Aorta (tissue), 5 donors: ENCODE measurements at places on chromosomes 7 and 10. TPM values are rescaled to one million over a fixed set of nuclear protein-coding genes. Genes with fewer than 3 reads are reported as not detected.

Gene ZNF804B
- not detected for total RNA-seq

DNA sequence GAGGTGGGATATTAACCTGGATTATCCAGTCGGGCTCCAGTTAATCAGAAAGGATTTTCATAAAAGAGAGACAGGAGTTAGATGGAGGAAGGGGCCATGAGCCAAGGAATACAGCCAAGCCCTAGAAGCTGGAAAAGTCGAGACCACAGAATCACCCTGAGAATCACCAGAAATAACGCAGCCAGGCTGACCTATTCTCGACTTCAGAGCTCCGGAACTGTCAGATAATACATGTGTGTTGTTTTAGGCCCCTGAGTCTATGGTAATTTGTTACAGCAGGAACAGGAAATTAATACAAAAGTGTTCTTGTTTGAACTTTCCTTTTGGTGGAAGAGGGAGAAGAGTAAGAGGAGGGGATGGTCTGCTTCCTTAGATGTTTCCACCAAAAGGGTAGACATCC, 208.1 kb downstream of the JCAD start:
- no peaks in the 10 kb centered on the region for H3K27me3 ChIP-seq
- no peaks in the 10 kb centered on the region for H3K36me3 ChIP-seq
- H3K4me3 ChIP-seq: no peak overlapping the region
- H3K27ac ChIP-seq: no peak overlapping the region
- DNase-seq: no peak

Gene ANKRD61
- not detected for total RNA-seq

DNA sequence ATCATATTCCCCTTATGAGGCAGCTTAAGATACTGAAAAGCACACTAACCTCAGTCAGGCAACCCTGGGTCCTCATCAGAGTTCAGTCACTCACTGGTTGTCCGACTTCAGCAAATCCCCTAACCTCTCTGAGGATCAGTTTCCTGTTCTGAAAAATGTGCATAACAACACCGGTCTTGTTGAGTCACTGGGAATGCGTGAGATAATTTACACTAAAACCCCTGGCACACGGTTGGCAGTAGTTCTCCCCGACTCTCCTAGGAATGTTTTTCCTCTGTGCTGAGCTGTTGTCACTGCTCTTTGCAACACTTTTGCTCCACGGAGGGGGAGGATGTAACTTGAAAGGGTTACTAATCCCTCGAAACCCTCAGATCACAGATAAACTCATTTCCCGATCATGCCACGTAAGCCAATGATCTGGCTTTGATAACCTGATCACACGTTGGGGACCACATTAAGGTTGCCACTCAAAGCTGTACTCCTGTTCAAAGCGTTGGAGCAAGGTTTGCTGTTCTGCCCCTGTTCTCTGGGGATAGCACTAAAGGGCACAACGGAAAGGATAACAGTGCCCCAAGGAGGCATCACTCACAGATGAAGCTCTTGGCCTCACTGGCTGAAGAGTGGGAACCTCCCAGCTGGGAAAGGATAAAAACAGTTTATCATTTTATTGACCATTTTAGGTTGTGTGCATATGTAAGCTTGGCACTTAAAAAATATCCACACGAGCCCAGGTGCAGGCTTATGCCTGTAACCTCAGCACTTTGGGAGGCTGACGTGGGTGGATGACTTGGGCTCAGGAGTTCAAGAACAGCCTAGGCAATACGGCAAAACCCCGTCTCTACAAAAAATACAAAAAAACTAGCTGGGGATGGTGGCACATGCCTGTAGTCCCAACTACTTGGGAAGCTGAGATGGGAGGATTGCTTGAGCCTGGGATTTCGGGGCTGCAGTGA, 5.0 kb upstream of the RBM17 start:
- no peak overlapping the region for H3K27ac ChIP-seq
- no peaks in the 10 kb centered on the region for H3K4me1 ChIP-seq
- no peak for DNase-seq
- H3K36me3 ChIP-seq: no peaks in the 10 kb centered on the region

DNA sequence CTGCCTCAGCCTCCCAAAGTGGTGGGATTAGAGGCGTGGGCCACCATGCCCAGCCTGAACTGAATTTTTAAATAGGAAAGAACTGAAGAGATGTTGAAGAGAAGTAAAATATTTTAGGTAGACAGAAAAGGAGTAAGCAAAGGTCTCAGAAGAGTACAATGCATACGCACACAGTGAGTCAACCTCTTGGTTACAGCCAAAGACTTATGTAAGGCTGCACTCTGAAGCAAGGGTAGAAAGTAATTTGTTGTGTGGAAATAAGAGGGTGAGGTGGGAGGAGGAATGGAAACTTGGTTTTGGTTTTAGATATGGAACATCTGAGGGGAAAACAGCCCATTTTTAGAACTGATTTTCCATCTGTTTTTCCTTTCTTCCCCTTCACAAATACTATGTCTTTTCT, 17.6 kb downstream of the KRIT1 start:
- H3K36me3 ChIP-seq: no peaks in the 10 kb centered on the region
- H3K4me3 ChIP-seq: no peak overlapping the region

Gene LYZL2
- not detected for total RNA-seq

DNA sequence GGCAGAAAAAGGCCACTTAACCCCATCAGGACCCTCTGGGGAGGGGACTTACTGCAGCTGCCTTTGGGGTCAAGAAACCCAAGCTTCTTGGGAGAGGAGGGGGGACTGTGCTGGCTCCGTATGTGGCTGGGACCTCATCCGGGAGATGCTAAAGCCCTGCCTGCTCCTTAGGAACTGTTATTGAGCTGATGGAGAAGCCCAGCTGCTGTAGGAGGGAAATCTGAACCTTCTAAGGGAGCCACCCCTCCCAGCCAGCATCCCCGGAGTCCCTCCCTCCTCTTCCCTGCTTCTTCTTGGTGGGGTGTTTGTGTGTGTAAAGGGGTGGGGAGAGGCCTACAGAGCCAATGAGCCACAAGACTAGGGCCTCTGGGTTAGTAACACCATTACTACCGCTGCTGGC, 8.2 kb downstream of the KCNIP2 start:
- no peak overlapping the region for H3K4me3 ChIP-seq
- no peak overlapping the region for H3K27ac ChIP-seq
- no peaks in the 10 kb centered on the region for H3K36me3 ChIP-seq
- H3K4me1 ChIP-seq: no peaks in the 10 kb centered on the region
- DNase-seq: no peak

Gene DGKI
- total RNA-seq: 6.8 TPM
